ENCODE measurements at places on chromosomes 11 and 22. TPM values are rescaled to one million over a fixed set of nuclear protein-coding genes. Genes with fewer than 3 reads are reported as not detected.

NRGN gene
- 0.67 TPM for total RNA-seq

CCDC81 gene
- total RNA-seq, result 1.5 TPM

TMPRSS5 gene
- 0.64 TPM for total RNA-seq

CRYBA4 gene
- not detected for total RNA-seq

C11orf97 gene
- total RNA-seq, result not detected

TESMIN gene
- total RNA-seq, result 5.7 TPM

ABCG4 gene
- 0.09 TPM for total RNA-seq

SLC7A4 gene
- not detected for total RNA-seq

TANGO2 gene
- total RNA-seq, result 50.6 TPM

OR10A2 gene
- not detected for total RNA-seq

OR8G5 gene
- total RNA-seq, result not detected

APOA1 gene
- not detected for total RNA-seq
